SJSA1 (cell line): ENCODE measurements at places on chromosomes 1 and 21.

- no peak for DNase-seq
These were observed 50.4 kb upstream of the IFFO2 start for GRCh38 chr1:19006837-19007271.

- no peak for DNase-seq
These were observed 197.5 kb upstream of the KIAA0040 start for GRCh38 chr1:175390081-175390481.

DNA sequence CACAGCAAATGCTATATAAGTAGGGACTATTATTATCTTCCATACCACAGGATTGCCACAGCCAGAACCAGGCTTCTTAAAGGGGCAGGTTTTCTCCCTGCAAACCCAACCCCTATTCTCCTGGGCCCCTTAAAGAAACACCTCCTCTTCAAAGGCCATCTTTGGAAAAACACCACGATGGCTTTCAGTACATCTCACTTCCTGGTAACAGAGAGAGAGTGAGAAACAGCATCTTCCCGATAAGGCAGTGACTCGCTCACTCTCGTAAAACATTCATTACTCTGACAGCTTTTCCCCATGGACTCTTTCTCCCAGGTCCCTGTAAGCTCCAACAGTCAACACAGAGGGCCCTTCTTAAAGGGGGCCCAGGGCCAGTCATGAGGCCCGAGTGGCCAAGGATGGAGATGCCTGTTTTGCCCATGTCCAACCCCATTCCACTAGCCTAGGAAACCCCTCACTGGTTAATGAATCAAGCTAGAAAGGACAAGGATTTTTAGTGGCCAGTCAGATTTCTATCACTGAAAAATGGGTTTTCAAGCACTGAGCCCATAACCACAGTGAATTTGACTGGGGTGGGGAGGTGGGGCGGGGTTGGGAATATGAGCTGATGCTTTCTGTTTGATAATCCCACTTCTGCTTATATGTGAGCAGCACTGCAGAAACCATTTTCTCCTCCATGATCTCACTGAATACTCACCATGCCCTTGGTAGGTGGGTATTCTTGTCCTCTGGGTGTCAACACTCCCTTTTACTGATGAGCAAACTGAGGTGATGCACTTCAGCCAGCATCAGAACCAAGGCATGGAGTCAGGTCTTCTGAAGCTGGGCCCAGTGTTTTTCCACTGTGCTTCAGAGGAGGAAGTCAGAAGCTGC is 3.6 kb upstream of the NAV1 start:
- no peak for DNase-seq

GRCh38 chr1:30248373-30248772 is 475.0 kb downstream of the MATN1 start:
- no peak for DNase-seq

DNA sequence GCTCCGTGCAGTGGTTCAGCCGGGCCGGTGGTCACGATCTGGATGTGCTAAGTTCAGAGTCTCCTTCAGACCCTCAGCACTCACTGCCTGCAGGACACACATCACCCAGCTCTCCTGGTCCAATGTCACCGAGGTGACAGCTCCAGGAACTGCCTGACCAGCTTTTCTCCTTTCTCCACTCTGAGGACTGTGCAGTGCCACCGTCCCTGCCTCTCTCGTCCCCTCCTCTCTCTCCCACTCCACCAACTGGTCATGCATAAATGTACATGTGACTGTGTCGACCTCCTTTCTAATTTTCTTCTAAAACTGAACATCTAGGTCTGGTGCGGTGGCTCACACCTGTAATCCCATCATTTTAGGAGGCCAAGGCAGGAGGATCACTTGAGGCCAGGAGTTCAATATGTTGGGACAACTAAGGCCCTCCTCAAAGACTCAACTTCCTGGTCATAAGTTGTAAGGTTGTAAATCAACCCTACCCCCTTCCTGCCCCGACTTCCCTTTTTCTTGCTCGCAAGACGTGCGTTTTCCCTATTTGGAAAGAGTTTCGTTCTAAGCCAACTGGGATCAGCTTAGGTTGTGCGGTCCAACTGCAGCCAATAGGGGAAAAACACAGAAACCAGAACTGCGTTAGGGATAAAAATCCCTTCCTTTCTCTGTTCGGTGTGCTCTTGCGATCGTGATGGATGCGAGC is 53.1 kb downstream of the MEGF6 start:
- no peak for DNase-seq

GRCh38 chr1:215529571-215529970 is 37.5 kb upstream of the KCTD3 start:
- DNase-seq: no peak
